SK-N-SH treated with all-trans-retinoic acid at 6 μM for 48 hours (cell line): ENCODE measurements at places on chromosomes 11 and 22.

DNA sequence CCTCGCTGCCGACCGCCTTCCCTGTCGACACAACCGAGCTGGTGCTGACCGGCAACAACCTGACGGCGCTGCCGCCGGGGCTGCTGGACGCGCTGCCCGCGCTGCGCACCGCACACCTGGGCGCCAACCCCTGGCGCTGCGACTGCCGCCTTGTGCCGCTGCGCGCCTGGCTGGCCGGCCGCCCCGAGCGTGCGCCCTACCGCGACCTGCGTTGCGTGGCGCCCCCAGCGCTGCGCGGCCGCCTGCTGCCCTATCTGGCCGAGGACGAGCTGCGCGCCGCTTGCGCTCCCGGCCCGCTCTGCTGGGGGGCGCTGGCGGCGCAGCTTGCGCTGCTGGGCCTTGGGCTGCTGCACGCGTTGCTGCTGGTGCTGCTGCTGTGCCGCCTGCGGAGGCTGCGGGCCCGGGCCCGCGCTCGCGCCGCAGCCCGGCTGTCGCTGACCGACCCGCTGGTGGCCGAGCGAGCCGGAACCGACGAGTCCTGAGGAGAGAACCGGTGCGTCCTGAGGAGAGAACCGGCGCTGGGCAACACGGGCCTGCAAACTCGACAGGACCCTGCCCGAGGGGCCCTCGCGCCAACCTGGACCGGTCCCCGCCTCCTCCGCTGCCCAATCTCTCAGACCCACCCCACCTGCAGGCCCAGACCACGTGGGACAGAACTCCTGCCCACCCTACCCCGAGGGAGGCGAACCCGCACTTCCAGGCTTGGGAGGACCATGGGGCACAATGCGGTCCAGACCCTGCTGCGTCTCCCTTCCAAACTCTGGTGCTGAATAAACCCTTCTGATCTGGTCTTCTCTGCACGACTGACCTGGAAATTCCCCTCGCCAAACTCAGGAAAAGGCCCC lies 866 bp downstream of the GP1BB start:
- ATAC-seq: no peak

- ATAC-seq: no peak
Measured at GRCh38 chr11:78300108-78300839, 111.6 kb downstream of the USP35 start.

DNA sequence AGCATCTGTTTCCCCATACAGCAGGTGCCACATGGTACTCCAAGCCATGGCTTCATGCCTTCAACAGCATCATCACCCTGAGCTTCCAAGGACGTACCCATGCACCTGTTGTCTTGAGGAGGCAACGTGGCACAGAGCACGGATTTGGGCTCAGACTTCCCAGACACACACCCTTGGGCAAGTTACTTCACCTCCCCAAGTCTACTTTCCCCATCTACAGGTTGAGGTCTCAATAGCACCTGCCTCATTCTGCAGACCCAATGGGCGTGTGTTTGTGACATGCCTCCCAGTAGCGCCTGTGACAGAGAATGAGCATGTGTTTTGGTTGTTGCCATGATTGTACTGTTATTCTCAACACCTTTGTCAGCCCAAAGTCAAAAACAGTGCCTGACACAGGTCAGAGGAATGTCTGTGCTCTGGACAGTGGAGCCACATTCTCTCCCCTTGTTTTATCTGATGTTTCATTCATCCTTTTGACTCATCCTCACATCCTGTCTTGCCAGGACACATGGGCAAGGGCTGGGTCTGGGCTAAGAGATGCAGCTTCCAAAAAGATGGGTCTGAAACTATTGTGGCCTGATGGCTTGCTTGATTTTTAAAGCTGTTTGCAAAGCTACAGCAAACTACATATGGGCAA lies 53.4 kb upstream of the CCND1 start:
- peak; percentile 95 for ATAC-seq

DNA sequence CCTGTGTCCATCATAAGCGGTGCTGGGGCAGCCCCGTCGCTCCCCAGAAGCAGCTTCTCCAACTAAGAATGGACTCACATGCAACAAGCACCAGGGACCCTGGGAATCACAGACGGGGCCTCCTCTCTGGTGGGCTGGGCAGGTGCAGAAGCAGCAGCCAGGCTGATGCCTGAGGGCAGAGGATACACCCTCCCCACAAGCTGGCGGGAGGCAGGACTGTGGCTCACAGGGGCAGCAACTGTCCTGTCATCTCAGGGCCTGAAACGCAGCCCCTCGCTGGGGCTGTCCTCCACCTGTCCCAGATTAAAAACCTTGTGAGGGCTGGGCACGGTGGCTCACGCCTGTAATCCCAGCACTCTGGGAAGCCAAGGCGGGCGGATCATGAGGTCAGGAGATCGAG lies 3.1 kb upstream of the SBF1 start:
- ATAC-seq: no peak

GRCh38 chr11:28900427-28900826 lies 792.2 kb downstream of the METTL15 start:
- ATAC-seq: no peak

GRCh38 chr11:119873761-119874421 lies 144.9 kb upstream of the NECTIN1 start:
- no peak for ATAC-seq

GRCh38 chr11:61477727-61478148 lies 30.8 kb upstream of the LRRC10B start:
- peak; percentile 60 for ATAC-seq
